ENCODE measurements at places on chromosomes 1 and 21.

DNA sequence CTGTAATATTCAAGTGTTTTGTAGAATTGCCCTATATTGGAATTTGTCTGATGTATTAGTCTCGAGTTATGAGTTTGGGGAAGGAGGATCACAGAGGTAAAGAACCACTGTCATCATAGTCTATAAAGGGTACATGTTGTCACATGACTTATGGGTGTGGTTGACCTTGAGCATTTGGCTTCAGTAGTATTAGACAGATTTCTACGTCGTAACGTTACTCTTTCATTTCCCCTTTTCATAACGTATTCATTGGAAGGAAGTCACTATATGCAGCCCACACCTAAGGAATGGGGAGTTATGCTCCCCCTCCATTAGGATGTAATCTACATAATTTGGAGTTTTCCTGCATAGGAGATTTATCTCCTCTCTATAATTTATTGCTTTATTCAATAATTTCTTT, 110.1 kb upstream of the VAV3 start:
- no peak for DNase-seq

GRCh38 chr1:45430490-45430889, 60.5 kb downstream of the TESK2 start:
- no peak for DNase-seq

GRCh38 chr1:223202376-223203033, 59.5 kb upstream of the TLR5 start:
- DNase-seq, result no peak

- no peak for DNase-seq
These were observed 76.0 kb upstream of the PPM1J start for GRCh38 chr1:112790920-112791722.

- DNase-seq, result peak; percentile 70
These were observed 12.6 kb upstream of the ADORA3 start for GRCh38 chr1:111516005-111516535.

- no peak for DNase-seq
These were observed 157.6 kb downstream of the VAV3 start for GRCh38 chr1:107807405-107807804.

DNA sequence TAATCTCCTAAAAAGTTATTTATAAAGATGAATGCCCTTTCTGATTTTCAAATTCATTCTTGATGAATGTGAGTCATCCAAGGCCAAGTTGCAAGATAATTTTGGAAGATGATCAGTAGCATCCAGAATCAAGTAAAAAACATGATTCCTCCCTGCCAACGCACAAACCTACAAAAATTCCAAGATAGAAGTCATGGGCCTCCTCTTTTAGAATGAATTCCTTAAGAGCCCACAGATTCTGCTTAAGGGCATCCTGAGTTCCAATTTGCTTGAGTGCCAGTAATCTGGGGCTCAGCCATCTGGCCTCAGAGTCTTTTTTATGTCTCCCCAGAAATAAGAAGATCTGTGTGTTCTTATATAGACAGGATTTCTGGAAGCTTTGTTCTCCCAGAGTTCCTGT, 23.2 kb upstream of the SPATA6 start:
- DNase-seq, result no peak

DNA sequence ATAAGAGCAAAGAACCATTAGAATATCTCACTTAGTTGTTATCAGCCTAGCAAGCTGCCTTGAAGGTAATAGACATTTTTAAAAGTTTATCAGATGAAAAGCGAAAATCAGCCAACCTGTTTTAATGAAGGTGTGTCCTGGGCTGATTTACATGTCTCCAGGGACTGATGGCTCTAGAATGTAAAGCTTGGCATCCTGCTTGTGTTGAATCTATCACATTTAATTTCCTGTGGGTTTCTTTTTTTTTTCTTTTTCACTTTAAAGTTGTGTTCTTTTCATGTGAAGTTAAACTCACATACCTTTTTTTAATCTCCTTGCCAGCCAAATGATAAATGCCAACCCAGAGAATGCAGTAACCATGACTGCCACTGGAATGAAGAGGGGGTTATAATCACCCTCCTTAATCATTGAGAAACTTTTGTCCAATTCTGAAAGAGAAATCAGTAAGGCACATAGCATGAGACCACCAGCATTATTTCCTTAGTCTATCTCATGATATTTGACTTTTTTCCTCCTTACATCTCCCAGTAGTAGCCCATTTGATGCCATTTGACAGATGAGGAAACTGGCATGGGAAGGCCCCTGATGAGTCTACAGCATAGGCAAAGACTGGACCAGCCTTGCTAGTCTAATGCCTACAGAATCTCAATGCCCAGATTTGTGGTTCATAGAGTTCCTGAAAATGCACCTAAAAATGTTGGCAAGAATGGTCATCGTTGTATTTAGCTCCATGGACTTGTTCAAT, 10.0 kb downstream of the SELL start:
- DNase-seq, result no peak

DNA sequence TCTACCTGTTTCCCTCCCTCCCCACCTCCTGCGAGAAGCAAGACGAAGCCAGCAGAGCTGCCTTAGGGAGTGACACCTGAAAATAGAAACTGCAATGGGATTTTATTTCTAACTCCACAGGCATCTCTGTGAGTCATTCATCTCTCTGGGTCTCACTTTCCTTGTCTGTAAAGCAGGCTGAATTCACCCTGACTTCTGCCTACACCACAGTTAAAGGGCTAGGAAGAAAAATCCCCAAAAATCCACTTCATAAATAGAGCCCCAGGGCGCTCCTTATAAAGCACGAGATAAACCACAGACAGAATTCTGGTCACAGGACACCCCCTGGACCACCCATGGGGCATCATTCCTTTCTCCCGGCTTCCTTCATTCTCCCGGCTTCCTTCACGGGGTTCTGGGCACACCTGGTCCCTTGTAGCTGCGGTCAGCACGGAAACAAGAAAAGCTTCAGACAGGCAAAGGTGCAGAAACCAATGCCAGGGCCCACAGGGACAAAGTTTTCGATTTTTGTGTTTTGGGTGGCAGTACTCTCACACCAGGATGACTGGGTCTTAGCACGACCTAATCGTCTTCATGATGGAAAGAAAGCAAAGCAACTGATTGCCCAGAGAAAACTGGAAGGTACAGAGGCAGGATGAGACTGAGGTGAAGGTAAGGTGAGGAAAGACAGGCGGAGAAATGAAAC, 2.8 kb upstream of the H6PD start:
- DNase-seq, result no peak

- no peak for DNase-seq
These were observed 577 bp downstream of the IKBKE start for GRCh38 chr1:206470692-206471414.

GRCh38 chr1:67584938-67585337, 100.1 kb upstream of the GADD45A start:
- no peak for DNase-seq

GRCh38 chr1:102588536-102588935, 519.8 kb downstream of the COL11A1 start:
- no peak for DNase-seq

DNA sequence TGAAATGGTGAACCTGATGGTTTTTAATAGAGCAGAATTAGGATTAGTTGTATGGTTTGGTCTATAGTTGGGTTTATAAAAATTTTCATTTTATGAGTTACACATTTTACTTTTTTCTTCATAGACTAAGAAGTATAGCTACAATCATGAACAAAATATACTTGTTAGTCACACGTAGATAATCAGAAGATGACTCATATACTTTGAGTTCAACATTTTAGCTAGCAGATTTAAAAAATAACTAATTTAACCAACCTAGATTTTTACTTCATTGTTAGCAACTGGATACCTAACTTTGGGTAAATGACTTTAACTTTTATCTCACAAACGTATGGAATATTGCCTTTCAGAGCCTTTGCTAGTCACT, 27.9 kb downstream of the MORC3 start:
- no peak for DNase-seq

DNA sequence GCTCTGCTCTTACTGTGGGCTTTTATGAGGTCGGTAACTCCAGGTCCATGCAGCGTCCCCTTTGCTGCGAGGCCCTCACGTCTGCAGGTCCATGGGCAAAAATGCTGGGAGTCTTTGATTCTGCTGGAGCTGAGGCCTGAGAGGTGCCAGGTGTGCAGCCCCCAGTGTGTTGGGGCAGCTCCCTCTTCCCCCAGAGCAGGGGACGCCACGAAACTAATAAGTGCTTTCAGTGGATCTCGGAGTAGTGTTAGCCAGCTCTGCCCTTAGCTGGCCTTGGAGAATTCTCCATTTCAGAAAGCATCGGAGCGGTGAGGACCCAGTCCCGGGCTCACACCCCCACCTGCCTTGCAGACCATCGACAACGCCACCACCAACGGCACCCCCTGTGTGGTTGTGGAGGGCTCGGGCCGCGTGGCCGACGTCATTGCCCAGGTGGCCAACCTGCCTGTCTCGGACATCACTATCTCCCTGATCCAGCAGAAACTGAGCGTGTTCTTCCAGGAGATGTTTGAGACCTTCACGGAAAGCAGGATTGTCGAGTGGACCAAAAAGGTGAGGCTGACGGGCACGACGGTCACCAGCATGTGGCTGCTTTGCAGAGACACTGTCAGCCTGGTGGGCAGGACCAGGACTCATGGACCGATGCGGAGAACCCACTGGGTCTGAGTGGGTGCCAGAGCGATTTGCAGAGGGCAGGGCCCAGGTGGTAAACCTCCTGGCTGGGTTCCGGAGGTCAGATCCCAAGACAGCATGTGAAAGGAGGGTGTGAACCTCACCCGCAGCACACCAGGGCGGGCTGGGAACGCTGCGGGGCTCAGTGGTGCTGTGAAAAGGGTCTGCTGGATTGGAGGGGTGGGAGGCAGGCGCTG, 25.5 kb downstream of the TRPM2 start:
- no peak for DNase-seq

DNA sequence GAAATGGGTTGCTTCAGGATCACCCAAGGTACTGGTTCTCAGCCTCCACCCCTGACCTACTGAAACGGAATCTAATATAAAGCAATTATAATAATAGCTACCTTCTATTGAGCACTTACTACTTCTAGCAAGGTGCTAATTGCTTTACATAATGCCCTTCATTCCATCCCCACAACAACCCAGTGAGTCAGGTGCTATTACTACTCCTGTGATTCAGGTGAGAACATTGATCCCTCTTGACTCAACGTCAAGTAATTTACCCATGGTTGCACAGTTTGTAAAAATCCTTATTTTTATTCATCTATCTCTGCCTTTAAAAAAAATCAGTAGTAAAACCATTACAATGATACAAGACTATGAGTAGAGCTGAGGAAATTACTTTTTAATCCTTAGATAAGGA, 85.2 kb downstream of the UCHL5 start:
- no peak for DNase-seq

GRCh38 chr1:78472851-78473496, 17.8 kb upstream of the PTGFR start:
- DNase-seq, result no peak

DNA sequence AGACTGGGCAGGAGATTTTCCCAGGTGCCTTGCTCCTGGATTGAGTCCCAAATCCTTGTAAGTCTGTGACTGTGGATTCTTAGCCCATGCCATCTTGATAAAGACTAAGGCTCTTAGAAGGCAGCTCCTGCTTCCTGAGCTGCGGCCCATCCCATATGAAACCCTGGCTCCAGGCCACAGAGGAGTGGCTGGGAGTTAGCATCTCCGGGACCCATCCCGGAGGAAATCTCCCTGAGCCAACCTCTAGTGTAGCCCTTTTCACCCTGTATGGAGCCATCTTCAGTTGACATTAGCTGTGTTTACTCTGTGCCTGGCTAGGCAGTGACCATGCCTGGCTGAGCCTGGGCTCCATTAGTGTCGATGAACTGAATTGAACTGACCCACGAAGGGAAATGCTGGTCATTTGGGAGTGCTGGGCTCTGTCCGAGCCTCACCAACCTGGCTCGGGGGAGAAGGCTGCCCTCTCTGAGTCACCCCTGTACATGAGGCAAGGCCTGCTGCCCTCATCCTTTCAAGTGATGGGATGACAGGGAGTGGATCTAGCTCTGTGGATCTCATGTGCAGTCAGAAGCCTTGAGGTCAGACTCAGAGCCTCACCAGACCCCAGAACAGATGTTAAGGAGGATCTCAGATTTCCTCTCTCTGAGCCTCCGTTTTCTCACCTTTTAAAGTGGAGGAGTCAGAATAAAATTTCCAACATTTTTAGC, 37.5 kb downstream of the LGR6 start:
- DNase-seq, result no peak

- peak; percentile 61 for DNase-seq
These were observed 81.4 kb downstream of the NENF start for GRCh38 chr1:212514056-212514614.

DNA sequence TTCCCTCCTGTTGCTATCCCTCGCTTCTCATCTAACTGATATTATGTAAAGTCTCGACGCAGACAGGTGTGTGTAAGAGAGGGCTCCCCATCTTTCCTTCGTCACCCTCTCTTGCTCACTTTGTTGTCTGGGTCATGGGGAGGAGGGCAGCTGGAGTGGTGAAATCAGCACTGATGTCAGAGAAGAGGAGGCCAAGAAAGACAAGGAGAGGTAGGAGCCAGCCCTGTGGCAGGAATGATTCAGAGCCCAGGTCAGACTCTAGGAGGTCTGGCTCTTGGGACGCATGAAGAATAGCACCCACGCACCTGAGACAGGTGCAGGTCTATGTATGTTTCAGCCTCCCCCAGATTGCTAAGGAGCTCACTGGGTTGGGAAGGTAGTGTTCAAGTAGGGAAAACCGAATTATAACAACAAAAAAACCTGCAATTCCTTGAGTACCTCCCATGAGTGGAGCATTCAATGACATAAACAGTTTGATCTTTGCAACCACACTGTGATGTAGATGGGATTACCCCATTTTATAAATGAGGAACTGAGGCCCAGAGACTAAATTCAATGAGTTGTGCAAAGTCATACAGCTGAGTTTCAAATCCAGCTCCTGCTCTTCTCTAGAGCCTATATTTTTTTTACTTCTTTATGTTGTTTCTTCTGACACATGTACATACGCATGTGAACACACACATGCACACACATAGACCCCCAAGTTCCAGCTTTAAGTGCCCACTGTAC, 10.4 kb downstream of the NUAK2 start:
- DNase-seq, result no peak

DNA sequence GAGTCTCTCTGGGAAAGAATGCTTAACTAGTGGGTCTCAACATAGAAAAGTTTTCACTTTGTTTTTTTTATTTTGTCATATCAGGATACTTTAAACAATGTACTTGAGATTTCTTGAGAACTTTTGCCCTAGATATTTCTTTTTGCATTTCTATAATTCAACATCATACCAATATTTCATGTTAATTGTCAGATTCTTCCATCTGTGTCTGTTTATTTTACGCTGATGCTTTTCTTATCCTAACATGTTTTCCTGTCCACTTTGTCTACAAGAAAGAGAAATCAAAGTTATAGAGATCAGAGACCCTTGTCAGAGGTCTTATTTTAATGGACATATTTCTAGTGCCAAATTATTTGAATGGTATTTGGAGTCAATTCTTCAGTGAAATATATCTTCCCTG, 95.5 kb upstream of the B3GALT2 start:
- DNase-seq, result no peak

DNA sequence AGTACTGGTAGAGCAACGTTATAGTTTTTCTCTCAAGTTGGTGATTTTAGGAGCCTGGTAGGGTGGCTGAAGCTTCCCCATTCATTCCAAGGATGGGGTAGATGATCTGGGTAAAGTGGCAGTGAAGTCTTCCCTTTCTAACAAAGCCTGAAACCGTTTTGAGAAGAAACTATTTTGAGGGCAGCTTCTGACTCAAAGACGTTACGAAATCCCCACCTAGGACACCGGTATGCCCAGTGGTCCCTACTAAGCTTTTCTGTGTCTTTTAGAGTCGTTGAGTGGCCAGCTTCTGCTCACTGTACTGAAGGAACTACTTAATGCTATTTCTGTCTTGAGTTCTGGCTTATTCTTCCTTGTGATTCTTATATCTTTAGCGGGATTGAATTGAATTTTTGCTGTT, 1.4 kb downstream of the WDTC1 start:
- DNase-seq, result no peak

GRCh38 chr1:229040630-229041358, 230.1 kb upstream of the RAB4A start:
- DNase-seq, result no peak

- no peak for DNase-seq
These were observed 272.7 kb downstream of the FOXD2 start for GRCh38 chr1:47710329-47711071.
